ENCODE measurements at places on chromosomes 6 and 20.

GRCh38 chr20:57788936-57789613 lies 79.3 kb upstream of the PMEPA1 start:
- no peak for DNase-seq

DNA sequence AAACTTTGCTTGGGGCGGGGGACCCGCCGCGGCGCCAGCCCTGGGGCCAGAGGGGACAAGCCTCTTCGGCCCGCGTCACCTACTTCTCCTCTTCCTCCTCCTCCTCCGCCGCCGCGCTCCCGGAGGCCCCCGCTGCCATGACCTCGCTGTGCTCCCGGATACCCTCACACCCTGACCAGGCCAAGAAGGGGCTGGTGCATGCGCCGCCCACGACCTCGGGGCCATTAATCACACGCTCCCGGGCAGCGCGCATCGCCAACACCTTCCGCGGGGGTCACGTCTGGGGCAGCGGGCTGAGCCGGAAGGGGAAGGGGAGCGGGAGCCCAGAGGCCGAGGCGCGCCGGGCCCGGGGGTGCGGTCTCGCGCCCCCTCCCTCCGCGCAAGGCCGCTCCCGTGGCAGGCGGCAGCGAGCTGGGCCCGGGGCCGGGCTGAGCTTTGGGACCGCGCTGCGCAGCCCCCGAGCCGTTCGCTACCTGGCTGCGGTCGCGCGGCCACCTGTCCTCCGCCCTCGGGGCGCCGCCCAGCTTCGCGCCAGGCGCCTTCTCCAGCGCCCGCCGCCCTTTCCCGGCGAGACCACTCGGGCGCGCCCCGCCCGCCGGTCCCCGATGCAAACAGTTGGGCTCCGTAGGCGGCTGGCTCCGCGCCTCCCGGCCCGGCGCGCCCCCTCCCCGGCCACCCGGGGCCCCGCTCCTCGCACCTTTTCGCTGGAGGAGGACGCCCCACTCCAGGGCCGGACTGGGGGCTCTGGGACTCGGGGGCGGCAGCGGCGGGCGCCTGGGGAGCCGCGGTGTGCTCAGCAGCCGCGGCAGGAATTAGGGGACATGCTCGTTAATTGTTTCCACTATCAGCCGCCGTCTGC lies 575 bp upstream of the CNR1 start:
- no peak for DNase-seq

GRCh38 chr6:113181164-113181563 lies 676.0 kb upstream of the MARCKS start:
- no peak for DNase-seq

DNA sequence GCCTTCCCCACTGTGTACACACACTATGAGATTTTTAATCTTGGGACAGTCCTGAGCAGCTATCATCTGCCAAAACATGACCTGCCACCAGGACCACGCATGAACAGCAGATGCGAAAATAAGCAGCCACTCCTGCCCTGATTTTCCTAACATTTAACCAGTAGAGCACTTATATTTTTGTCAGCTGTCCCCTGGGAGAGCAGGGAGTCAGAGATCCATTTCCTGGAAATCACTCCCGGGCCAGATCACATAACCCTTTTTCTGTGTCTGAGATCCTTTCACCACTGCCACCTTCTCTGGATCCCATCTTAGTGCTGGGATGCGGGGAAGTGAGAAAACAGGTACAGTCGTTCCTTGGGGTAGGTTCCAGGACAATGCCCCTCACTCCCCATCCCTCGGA lies 5.7 kb downstream of the SDCBP2 start:
- DNase-seq, result no peak

GRCh38 chr6:167469672-167470071 lies 144.8 kb downstream of the TTLL2 start:
- DNase-seq, result no peak

- DNase-seq, result no peak
Measured at GRCh38 chr20:41587956-41588355, 30.2 kb downstream of the CHD6 start.

DNA sequence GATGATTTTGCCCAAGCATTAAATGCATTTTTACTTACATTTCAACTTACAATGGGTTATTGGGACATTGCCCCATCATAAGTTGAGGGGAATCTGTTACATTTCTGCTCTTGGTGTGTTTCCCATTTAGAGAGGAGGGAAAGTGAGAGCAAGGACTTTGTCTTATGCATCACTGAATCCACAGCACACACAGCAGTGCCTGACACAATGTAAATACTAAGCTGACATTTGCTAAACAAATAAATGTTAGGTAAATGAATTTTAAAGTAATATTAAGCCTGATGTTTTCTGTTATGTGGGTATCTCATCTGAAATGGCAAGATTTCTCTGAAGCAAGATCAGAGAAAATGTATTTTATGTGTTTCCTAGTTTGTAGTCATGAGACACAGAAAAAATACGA lies 143.6 kb upstream of the STXBP5 start:
- no peak for DNase-seq

- DNase-seq, result no peak
Measured at GRCh38 chr6:132495604-132496079, 17.3 kb downstream of the STX7 start.

- DNase-seq, result no peak
Measured at GRCh38 chr6:111846492-111847409, 26.5 kb downstream of the FYN start.

GRCh38 chr20:3874194-3874844 lies 14.9 kb upstream of the PANK2 start:
- DNase-seq, result no peak

All from esophagus squamous epithelium (tissue), 5 donors.